Lower lobe of right lung (tissue), 2 donors: ENCODE measurements at places on chromosomes 1 and 21. TPM values are rescaled to one million over a fixed set of nuclear protein-coding genes. Genes with fewer than 3 reads are reported as not detected.

Gene CLEC20A
- not detected for total RNA-seq

Gene CR1L
- total RNA-seq: 1.3 TPM

DNA sequence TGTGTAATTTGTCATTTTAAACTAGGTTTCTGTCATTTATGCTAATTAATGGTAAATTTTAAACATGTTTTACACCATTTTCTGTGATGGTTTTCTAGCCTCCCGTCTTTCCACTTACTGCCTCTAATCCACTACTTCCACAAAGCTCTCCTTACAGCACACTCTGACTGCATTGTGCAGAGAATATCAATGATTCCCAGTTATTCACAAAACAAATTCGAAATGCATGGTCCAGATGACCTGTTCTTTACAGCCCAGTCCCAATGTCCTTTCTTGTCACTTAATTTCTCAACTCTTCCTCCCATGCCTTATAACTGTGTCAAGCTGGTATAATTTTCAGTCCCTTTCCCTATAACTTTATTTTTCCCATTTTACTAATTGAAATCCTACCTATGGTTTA lies 770.5 kb downstream of the USP25 start:
- H3K4me3 ChIP-seq: no peak overlapping the region
- no peaks in the 10 kb centered on the region for H3K36me3 ChIP-seq
- H3K27ac ChIP-seq: no peak overlapping the region
- no peak for DNase-seq
- no peaks in the 10 kb centered on the region for H3K27me3 ChIP-seq

- H3K4me1 ChIP-seq: peaks cover 13% of the 10 kb centered on the region
- peak within 1 kb of the TSS; percentile 36 for H3K27ac ChIP-seq
- DNase-seq: peak; percentile 61
- no peaks in the 10 kb centered on the region for H3K36me3 ChIP-seq
- H3K27me3 ChIP-seq: peaks cover 72% of the 10 kb centered on the region
- peak within 1 kb of the TSS; percentile 67 for H3K4me3 ChIP-seq
Observed at GRCh38 chr1:109466452-109467300, at the start of gene SYPL2. Gene SYPL2, plus strand, starts transcription at chr1:109466546. Its CDS starts 298 bp downstream, at chr1:109466844.

DNA sequence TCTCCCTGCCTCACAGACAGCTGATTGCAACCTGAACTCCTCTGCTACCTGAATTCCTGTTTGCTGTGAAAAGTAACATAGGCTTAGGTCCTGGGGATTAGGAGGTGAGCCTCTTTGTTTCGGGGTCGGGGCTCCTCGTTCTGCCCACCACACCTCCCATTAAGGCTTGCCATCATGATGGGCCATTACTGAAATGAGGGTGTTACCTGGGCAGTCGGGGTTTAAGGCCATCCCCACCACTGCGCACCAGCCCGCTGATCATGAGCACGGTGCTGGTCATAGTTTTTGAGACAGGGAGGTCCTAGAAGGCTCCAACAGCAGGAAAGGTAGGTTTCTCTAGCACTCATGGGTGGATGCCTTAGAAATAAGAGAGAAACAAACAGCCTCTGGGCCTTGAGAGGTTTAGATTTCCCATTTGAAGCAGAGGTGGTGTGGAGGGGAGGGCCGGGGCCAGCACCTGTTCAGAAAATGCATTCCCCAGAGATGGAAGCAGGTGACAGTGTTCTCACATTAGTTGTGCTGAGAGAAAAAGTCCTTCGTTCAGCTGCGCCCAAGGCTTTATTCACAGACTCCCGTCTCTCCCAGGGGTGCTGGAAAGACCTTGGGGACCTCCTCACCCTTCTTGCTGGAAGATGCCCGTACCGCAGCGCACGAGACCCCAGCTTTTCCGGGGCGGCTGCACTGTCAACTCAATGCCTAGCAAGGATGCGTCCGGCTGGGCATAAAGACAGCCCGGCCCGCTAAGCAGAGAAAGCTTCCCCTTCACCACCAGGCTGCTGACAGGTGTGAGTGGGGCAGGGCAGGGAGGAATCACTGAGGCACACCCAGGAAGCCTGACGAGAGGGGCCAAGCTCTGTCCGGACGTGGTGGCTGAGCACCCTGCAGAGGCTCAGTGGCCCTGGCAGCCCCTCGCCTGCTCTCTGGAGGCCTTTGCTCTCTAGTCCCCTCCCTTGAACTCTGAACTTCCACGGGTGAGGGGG lies 125.5 kb downstream of the PGBD5 start:
- DNase-seq: no peak
- peaks cover 11% of the 10 kb centered on the region for H3K4me1 ChIP-seq
- no peaks in the 10 kb centered on the region for H3K36me3 ChIP-seq
- H3K27ac ChIP-seq: no peak overlapping the region
